ENCODE measurements at places on chromosomes 3 and 15. TPM values are rescaled to one million over a fixed set of nuclear protein-coding genes. Genes with fewer than 3 reads are reported as not detected.
A peak's percentile ranks its signal among the peaks of the same experiment; 100 is the strongest.

Gene TEX55
- total RNA-seq: not detected

DNA sequence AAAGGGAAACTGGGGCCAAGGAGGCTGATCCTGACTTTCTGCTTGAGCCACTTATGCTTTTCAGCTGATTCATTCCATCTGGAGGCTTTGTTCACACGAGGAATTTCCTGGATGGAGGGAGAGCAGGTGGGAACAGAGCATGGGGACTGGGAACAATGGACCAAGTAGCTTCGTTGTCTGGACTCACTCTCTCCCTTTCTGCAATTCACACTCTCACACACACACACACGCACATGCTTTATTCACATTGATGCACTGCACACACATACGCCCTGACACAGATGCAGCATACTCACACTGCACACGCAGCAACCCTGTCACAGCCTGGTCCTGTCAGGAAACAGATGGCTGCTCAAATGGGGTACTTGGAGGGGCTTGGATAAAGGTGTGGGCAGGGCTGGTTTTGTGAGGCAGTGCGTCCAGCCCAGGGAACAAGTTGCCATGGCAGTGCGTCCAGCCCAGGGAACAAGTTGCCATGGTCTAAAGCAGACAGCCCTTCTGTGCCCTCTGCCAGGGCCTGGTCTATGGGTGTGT lies 19.8 kb upstream of the CHCHD6 start:
- H3K27me3 ChIP-seq: peaks cover 23% of the 10 kb centered on the region
- no peaks in the 10 kb centered on the region for H3K36me3 ChIP-seq
- H3K27ac ChIP-seq: no peak overlapping the region
- no peak for DNase-seq

DNA sequence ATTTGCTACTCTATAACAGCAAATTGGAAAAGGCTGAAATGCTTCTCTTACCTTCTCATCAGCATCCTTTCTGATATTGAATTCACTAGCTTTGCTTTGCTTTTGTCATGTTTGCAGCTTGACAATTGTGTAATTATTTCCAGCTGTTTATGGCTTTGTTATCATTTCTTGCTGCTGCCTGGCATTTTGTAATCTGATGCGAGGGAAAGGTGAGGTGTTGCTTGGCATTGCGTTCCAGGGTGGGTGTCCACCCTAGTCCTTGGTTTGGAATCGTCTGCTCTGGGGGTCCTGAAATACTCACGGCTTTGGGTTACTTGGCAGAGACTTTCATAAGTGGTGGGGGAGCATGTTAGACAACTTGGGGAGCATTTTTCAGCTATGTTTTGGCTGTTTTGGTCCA lies 2.9 kb downstream of the CACNA2D3 start:
- no peak overlapping the region for H3K4me3 ChIP-seq
- H3K27ac ChIP-seq: no peak overlapping the region
- peaks cover 63% of the 10 kb centered on the region for H3K27me3 ChIP-seq
- peak; percentile 16 for DNase-seq
- H3K36me3 ChIP-seq: no peaks in the 10 kb centered on the region

- DNase-seq: no peak
- H3K4me1 ChIP-seq: peaks cover 12% of the 10 kb centered on the region
- H3K27ac ChIP-seq: no peak overlapping the region
These were observed 83.2 kb downstream of the GHSR start for GRCh38 chr3:172365028-172365567.

GRCh38 chr15:78167227-78167888 lies 18.2 kb downstream of the IDH3A start:
- no peaks in the 10 kb centered on the region for H3K27me3 ChIP-seq
- H3K36me3 ChIP-seq: peaks cover 18% of the 10 kb centered on the region
- no peaks in the 10 kb centered on the region for H3K4me1 ChIP-seq
- no peak overlapping the region for H3K4me3 ChIP-seq
- DNase-seq: no peak

Gene BFSP2
- total RNA-seq: not detected

Gene CCNDBP1
- 41.5 TPM for total RNA-seq

Gene SERINC4
- 0.14 TPM for total RNA-seq

Gene SUSD5
- total RNA-seq: 3.3 TPM

DNA sequence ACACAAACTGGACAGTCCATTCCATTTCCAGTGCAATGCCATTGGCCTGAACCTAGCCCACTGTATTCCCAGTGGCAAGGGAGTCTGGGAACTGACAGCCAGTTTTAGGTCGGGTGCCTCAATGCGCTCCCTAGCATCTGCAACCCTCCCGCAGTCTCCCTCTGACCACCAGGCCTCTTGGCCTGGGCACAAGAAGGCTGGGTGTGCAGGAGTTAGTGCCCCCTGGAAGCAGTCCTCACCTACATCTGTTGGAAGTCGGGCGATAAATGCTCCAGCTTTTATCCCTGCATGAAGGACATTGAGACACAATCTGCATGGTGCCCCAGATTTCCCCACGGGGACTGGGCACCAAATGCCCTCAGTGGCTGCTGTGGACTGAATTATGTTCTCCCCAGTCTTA lies 12.7 kb downstream of the C3orf22 start:
- peak; percentile 40 for DNase-seq
- no peak overlapping the region for H3K27ac ChIP-seq
- H3K4me3 ChIP-seq: no peak overlapping the region
- peaks cover 6% of the 10 kb centered on the region for H3K27me3 ChIP-seq
- peaks cover 6% of the 10 kb centered on the region for H3K4me1 ChIP-seq

DNA sequence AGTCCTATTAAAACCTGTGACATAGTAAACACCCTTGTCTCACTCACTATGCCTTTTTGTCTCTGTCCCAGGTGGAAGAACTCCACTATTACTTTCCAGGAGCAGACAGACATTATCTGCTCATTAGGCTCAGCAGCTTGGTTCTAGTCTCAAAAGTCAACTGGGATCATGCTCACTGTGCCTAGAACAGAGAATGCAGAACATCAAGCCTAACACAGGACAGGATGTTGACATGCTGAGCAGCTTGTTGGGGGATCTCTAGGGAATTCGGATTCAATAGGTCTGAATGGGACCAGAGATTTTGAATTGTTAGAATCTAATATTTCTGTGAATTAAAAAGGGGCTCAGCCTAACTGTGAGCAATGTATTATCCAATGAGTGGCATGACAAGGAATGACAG lies 6.4 kb downstream of the MB21D2 start:
- no peak overlapping the region for H3K27ac ChIP-seq
- no peak for DNase-seq
- H3K4me3 ChIP-seq: no peak overlapping the region
- H3K27me3 ChIP-seq: peaks cover 16% of the 10 kb centered on the region
- H3K4me1 ChIP-seq: peaks cover 38% of the 10 kb centered on the region

DNA sequence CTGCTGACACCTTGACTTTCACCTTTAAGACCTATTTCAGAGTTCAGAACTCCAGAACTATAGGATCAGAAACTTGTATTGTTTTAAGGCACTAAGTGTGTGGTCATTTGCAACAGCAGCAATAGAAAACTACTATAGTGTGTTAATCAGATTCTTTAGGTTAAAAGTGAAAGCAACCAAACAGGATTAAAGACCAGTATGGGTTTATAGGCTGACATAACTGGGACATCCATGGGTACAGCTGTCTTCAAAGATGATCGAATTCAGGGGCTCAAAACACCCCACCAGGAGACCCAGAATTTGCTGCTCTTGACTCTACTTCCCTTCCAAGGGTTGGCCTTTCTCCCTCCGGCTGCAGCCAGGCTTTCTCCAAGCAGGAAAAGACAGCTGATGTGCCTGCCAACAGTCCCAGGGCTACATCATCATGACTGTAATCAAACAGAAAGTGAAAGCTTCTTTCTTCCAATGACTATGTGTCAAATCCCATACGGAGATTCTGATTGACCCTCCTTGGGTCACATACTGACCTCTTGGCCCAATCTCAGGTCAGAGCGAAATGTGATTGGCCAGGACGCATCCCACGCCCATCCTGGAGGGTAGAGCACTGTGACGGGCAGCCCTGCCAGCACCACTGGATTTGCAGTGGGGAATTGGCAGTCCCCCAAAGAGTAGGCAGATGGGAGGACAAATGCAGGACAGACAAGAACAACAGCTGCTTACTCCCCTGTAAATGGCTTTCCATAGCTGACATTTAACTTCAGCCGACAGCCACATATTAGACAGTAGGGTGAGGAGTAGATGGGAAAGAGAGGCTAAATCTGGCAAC lies 51.4 kb upstream of the RNF7 start:
- no peak for DNase-seq
- no peak overlapping the region for H3K4me3 ChIP-seq
- H3K27me3 ChIP-seq: peaks cover 3% of the 10 kb centered on the region
- no peaks in the 10 kb centered on the region for H3K36me3 ChIP-seq
- no peak overlapping the region for H3K27ac ChIP-seq

DNA sequence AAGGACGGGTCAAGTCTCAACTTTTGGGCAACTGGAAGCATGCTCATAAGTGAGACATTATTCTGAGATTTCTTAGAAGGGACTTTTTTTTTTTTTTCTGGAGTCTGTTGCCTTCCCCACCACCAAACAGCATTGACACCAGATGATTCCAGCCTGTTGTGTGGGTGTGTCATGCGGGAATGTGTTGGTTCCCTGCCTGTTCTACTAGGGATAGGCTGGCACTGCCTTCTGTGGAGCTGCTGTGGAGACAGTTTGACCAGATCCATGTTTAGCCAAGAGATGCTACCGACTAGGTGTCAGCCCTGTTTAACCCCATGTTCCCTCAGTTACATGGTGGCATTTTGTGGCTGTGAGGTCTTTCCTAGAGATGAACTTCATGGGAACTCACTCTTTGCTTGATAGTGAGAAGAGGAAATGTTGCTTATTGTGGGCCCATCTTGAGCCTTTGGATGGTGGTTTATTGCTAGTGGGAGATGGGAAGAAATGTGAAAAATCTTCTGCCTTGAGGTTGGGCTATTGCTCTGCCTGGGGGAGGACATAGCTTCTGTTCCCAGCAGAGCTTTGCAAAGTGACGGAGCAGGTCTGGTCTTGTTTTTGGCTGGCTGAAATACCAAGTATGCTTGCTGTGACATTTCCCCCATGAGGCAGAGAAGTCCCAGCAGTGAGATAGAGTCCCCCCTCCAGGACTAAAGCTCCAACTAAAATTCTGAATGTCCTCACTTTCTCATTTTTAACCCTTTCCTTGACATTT lies 31.3 kb downstream of the TRAK1 start:
- no peaks in the 10 kb centered on the region for H3K27me3 ChIP-seq
- H3K27ac ChIP-seq: peak overlapping the region; percentile 82
- peaks cover 27% of the 10 kb centered on the region for H3K4me1 ChIP-seq
- no peak for DNase-seq
- H3K4me3 ChIP-seq: peak overlapping the region; percentile 2

DNA sequence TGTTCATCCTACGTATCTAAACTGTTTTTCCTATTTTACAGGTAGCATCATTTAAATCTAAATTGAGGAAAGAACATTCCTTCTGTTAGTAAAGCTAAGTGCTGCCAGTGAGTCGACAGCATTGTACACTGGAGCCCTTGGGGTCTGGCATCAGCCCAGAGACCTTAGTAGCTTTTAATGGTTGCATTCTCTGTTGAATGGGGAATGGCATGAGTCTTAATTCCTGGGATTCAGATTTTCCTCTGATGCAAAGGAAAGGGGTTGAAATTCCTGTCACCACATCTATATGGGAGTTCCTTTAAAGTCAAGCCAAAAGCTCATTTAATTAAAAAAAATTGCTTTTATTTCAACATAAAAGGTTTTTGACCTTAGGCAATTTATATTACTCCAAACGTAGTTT lies 148.4 kb upstream of the GBE1 start:
- H3K36me3 ChIP-seq: no peaks in the 10 kb centered on the region
- DNase-seq: no peak
- no peaks in the 10 kb centered on the region for H3K4me1 ChIP-seq
- H3K27me3 ChIP-seq: no peaks in the 10 kb centered on the region

Gene XIRP1
- total RNA-seq: 0.12 TPM
